Stimulated activated CD4-positive, alpha-beta T cell treated with anti-CD3 and anti-CD28 coated beads, Interleukin-4, amount 100 ng/mL, for 4 hours (primary cell): ENCODE measurements at places on chromosomes 3 and 15.
A peak's percentile ranks its signal among the peaks of the same experiment; 100 is the strongest.

DNA sequence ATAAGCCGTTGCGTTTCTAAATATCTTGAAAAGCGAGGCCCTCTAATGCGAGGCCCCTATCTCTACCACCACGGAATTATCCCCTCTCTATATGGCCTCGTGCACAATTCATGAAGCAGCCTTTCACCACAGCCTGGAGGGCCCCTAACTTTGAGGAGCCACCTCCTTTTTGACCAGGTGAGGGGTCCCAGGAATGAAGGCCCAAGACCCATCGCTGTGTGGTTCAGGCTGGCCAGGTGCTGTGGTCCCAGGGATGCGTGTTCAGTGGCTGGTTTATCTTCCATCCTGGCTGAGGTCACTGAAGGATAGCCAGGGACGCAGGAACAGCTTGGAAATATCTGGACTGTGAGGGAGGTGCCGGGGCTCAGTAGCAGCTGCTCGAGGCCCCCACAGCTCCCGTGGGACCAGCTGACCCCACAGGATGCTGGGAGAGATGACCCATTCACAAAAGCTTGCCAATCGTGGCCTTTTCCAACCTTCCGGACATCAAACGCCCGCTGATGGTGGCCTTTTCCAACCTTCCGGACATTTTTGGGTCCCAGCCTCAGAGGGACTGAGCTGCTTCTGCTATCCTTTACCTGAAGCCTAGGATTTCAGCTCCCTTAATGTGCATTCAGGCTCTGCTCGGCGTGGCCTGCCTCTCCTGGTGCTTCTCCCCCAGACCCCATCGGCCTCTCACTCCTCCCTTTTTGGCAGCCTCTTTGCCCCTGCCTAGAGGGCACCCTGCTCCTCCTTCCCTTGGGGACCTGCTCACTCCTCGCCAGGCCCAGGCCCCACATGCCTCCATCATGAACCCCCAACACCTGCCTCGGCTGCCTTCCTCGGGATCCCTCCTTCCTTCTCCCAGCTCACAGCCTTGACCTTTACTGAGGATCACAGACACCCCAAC is 140.9 kb downstream of the CHSY1 start:
- DNase-seq: no peak

DNA sequence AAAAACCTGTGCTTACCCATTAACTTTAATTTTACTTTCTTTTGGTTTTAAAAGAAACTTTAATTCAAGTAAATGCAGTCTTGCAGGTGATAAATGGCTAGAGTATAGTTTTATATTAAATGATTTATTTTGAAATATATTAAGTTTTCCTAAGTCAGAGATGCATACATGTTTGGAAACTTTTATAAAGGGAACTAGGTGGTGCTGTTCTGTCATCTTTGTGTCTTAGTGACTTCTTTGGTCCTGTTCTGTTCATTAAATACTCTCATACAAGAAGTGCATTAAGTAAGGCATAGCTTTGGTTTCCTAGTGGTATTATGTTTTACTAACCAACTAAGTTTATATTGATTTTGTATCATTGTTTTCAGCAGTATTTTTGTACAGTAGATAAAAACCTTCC is 15.6 kb downstream of the CADM2 start:
- DNase-seq: no peak

DNA sequence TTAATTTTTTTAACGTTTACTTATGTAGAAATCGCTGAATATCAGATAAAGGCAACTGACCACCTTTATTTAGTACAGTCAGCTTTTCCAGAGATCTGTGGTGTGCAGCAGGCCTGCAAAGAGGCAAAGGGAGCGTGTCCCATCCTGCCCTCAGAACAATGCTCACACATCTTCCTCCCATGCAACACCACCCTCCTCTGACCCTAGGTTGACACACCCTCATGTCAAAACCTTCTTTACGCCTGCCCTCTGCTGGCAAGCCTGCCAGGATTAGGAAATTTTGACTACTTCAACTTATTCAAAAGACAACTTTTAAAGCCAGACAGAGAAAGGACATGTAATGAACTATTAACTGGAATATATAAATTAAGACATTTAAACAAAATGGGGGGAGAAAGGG is 513.7 kb downstream of the FOXP1 start:
- DNase-seq: peak; percentile 76

GRCh38 chr3:143309705-143310104 is 190.1 kb downstream of the CHST2 start:
- DNase-seq: no peak

- DNase-seq: no peak
Observed at GRCh38 chr3:149879872-149880271, 66.9 kb downstream of the RNF13 start.

DNA sequence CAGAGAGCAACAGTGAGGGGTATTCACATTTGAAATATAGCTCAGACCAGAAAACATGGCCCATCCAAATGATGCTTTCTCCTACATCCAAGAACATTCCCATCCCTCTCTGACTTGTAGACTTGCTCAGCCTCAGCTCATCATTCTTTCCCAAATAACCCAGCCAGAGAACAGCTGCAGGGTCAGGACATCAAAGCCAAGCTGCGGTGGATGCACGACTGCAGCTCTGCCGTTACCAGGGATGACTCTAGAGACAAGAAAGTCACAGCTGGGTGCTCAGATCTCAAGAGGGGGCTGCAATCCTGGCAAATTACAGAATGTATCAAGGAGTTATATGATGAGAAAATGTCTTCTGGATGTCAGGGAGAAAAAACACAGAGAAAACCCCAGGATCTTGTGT is 944.3 kb downstream of the NTRK3 start:
- DNase-seq: no peak

- no peak for DNase-seq
Observed at GRCh38 chr15:32893421-32893820, 175.6 kb downstream of the GREM1 start.

- no peak for DNase-seq
Observed at GRCh38 chr15:59924812-59925522, 79.1 kb upstream of the FOXB1 start.

GRCh38 chr15:90550919-90551318 is 21.2 kb downstream of the CRTC3 start:
- no peak for DNase-seq

DNA sequence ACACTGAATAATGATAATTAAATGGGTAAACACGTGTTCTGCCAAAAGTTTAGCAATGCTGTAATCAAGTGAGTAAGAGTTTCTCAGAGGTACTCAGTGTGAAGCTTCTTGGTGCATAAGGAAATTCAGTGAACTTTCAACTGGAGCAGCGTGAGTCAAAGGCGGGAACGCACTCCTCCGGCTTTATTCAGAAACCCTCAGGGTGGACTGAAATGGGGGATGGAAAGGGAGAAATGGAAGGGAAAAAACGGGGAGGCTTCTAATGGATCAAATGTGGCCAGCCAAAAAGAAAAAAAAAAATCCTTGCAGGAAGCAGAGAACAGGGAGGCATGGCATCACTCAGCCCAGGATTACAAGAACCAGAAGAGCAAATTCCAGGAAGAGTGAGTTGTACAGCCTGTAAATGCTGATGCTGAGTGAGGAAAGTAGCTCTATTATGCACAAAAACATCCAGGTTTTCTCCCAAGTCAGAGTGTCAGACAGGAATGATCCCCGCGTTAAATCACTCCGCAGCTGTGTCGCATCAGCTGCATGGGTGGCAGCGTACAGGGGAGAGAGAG is 85.3 kb downstream of the ASB7 start:
- DNase-seq: no peak

DNA sequence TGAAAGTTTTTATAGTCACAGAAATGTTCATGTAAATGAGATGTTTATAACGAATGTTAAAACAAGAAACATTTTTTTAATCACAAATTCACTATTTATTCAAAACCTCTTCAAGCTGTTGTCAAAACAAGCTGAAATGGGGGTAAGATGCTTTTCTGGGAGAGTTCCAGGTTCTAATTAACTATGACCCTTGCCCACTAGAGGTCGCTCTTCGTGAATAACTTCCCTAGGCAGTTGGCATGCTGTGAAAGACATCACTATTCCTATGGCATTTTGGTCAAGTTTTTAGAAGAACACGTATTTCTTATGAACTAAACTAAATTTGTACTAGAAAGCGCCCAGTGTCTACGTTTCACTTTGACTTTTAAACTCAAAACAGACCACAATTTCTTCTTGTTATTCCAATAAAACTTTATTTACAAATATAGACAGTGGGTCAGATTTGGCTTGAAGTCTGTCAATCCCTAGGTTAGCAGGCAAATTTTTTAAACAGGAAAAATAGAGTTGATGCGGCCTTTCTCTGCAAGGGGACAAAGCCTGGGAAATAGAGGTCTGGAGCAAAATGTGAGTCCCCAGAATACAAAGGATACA is 62.8 kb upstream of the CMTM8 start:
- peak; percentile 21 for DNase-seq

DNA sequence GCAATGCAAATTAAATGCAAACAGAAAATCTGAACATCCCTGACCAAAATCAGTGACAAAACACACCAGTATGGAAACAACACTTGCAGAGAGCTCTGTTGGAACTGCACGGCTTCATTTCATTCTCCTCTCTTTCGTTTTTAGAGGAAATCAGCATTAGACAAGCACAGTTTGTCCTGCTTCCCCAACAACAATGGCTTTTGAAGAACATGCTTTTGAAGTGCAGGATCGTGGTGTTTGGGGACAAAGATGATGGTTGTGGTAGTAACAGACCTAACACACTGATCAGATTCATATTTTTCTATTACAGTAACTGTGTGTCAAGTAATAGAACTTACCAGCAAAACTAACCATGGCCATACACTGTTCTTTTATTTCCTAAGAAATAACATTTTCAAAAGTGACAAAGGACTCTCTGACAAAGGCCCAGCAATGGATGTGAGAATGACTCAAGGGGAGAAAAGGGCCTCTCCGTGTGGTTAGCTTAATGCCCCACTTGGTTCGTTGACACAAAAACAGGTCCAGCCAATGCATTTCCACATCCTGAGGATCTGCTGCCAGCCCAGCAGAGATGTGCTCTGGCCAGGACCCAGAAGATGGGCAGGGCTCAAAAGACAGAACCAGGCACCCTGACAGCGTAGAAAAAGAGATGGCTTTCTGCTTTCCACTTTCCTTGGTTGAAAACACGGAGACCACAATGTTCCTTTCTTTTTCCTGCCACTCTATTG is 84.1 kb downstream of the CCNL1 start:
- no peak for DNase-seq
